ENCODE measurements at places on chromosomes 3 and 15. TPM values are rescaled to one million over a fixed set of nuclear protein-coding genes. Genes with fewer than 3 reads are reported as not detected.

Gene PLS1
- 8.9 TPM for total RNA-seq

DNA sequence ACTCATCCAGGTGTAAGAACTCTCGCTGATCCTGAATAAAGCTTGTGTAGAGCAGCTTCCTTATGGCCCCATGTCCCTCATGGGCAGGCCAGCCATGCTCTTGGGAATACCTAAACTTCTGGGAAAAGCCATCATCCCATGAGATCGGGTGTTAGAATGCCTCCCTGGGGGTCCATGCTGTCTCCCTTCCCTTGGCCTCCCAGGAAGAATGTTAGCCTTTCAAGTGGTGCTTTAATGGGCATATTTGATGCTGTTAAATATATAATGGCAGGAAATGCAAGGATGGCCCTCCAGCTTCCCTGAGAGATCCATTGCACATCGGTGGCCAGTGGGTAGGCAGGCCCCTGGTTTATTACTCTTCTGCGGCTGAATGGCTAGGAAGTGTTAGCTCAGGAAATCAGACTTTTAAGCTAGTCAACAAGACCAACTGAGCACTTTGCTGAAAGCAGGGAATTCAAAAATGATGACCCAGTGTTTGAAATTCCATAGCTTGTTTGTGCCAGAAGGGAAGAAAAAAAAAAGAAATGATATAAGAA lies 60.5 kb upstream of the LRTM1 start:
- no peak overlapping the region for H3K4me3 ChIP-seq
- H3K36me3 ChIP-seq: no peaks in the 10 kb centered on the region
- H3K27me3 ChIP-seq: no peaks in the 10 kb centered on the region
- DNase-seq: peak; percentile 1
- no peak overlapping the region for H3K27ac ChIP-seq
- H3K4me1 ChIP-seq: no peaks in the 10 kb centered on the region

DNA sequence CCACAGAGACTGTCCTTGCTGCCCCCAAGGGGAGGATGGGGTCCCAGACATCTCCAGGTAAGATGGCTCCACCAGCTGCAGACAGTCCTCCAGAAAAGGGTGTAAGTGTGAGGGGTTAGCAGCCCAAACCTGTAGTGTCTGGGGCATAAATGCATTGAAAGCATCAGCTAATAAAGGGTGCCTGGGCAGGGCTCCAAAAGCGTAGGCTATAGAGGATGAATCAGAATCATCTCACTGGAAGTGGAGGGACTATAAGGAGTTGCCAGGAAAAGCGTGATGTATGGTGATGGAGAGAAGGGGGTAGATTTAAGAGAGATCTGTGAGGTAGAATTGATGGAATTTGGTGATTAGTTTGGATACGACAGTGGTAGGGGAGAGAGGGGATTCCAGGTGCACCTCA lies 79.9 kb upstream of the ONECUT1 start:
- H3K36me3 ChIP-seq: no peaks in the 10 kb centered on the region
- peaks cover 2% of the 10 kb centered on the region for H3K27me3 ChIP-seq
- DNase-seq: no peak
- H3K4me1 ChIP-seq: no peaks in the 10 kb centered on the region
- H3K27ac ChIP-seq: no peak overlapping the region
- H3K4me3 ChIP-seq: no peak overlapping the region

Gene SCG3
- 0.22 TPM for total RNA-seq

DNA sequence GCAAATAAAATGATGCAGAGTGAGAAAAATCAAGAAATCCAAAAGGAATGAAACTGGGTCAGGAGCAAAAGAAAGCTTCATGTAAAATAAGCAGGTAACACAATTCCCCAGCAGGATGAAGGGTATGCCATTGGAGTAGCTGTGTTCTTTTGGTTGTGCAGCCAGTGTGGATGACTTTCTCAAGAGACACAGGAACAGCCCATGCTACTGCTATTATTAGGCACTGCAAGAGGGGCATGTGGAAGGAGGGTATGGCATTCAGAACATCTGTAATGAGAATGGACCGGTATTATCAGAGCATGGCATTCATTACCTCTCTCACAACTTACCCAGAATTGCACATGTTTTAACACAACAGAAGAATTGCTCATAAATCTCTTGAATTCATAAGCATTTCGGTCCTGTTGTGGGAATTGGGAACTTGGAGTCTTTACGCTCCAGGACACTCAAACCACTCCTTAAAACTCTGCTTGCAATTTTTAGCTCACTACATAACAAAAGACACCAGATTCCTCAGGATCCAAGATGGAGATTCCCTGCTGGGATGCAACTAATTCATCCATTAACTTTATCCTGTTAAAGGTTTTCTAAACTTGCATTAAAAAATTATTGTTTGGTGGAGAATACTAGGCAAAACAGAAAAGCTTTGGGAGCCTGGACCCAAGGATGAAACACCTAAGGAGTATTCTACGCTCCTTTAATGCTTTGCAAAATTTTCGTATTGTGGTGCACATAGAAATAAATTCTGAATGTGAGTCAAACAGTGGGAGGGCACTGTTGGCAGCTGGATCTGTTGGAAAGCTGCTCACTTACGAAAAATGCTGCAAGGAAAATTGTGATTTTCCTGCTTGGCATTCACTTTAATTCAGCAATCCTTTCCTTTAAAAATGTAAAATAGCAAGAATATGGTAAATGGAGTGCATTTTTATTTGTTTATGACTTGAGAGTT lies 34.6 kb upstream of the CDIN1 start:
- DNase-seq: peak; percentile 41
- H3K36me3 ChIP-seq: no peaks in the 10 kb centered on the region
- no peak overlapping the region for H3K4me3 ChIP-seq
- H3K4me1 ChIP-seq: no peaks in the 10 kb centered on the region

DNA sequence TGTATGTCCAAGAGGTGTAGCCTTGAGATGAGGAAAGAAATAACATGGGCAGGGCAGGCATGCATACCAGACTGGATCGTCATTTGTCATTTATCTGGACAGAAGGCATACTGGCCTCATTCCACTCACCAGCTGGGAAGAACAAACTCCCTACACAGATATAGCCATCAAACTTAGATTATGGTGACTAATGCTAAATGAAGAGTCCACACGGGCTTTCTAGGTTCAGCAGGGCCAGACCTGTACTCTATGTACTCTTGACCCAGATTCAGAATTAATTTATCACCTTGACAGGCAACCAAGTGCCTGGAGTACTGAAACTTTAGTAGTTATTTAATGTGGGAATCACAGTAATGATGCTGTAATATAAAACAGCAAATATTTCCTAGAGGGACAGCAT lies 164.3 kb upstream of the IL12A start:
- no peak overlapping the region for H3K4me3 ChIP-seq
- no peak overlapping the region for H3K27ac ChIP-seq
- DNase-seq: no peak
- H3K27me3 ChIP-seq: no peaks in the 10 kb centered on the region
- no peaks in the 10 kb centered on the region for H3K36me3 ChIP-seq
- H3K4me1 ChIP-seq: peaks cover 8% of the 10 kb centered on the region

DNA sequence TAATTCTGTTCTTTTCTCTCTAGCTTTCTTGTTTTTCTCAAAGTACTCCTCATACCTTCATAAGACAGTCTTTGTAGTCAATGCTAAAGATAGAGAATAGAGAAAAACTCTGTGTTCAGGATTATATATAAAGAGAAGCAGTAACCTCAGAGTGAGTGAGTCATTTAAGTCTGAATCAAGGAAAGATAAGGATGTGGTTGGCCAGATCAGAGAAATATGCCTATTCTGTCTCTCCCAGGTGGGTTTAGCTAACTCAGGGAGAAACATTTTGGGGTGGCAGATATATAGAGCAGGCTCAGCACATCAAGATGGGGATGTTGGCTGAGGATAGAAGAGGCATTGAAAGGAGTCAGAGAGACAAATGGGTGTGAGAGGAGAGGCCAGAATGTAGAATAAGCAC lies 31.4 kb downstream of the GTF2E1 start:
- no peak overlapping the region for H3K4me3 ChIP-seq
- H3K27me3 ChIP-seq: no peaks in the 10 kb centered on the region
- H3K4me1 ChIP-seq: no peaks in the 10 kb centered on the region
- no peak for DNase-seq

Gene CIB2
- total RNA-seq: 1.7 TPM

DNA sequence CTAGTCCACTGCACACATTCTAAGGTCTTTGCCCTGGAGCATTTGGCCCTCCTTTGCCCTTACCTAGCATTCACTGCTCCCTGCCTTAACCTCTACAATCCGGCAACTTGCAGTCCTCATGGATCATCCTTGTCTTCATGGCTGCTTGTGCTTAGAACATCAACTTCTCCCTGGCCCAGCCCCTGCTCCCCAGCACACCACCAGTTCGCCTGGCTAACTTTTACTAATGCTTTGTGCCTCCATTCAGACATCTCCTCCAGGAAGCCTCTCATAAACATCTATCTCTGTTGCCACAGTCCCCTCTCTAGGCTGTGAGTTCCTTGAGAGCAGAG lies 57.1 kb downstream of the AAGAB start:
- peaks cover 5% of the 10 kb centered on the region for H3K36me3 ChIP-seq
- H3K27ac ChIP-seq: no peak overlapping the region
- DNase-seq: no peak
- H3K27me3 ChIP-seq: no peaks in the 10 kb centered on the region
- no peak overlapping the region for H3K4me3 ChIP-seq
- no peaks in the 10 kb centered on the region for H3K4me1 ChIP-seq

- DNase-seq: no peak
- no peak overlapping the region for H3K4me3 ChIP-seq
- no peak overlapping the region for H3K27ac ChIP-seq
- peaks cover 19% of the 10 kb centered on the region for H3K4me1 ChIP-seq
- H3K27me3 ChIP-seq: no peaks in the 10 kb centered on the region
- H3K36me3 ChIP-seq: no peaks in the 10 kb centered on the region
These were observed 13.1 kb downstream of the MYH15 start for GRCh38 chr3:108497271-108497670.

DNA sequence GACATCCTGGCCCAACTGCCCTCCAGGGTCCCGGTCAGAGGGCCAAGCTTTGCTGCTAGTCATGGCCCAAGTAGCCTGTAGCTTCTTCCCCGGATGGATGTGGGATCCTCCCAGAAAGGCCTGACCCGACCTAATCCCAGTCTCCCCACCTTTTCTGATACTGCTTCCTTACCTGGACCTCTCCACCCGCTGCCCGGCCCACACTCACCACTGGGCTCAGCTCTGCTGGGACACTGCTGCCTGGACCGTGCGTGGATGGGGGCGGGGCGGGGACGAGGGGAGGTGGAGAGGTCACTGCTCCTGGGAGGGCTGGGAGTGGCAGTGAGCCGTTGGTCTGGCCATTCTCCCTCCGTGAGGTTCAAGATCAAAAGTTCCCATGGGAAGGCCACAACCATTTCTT lies 40.3 kb upstream of the FURIN start:
- H3K27ac ChIP-seq: no peak overlapping the region
- H3K4me3 ChIP-seq: no peak overlapping the region

Gene REC114
- total RNA-seq: not detected

DNA sequence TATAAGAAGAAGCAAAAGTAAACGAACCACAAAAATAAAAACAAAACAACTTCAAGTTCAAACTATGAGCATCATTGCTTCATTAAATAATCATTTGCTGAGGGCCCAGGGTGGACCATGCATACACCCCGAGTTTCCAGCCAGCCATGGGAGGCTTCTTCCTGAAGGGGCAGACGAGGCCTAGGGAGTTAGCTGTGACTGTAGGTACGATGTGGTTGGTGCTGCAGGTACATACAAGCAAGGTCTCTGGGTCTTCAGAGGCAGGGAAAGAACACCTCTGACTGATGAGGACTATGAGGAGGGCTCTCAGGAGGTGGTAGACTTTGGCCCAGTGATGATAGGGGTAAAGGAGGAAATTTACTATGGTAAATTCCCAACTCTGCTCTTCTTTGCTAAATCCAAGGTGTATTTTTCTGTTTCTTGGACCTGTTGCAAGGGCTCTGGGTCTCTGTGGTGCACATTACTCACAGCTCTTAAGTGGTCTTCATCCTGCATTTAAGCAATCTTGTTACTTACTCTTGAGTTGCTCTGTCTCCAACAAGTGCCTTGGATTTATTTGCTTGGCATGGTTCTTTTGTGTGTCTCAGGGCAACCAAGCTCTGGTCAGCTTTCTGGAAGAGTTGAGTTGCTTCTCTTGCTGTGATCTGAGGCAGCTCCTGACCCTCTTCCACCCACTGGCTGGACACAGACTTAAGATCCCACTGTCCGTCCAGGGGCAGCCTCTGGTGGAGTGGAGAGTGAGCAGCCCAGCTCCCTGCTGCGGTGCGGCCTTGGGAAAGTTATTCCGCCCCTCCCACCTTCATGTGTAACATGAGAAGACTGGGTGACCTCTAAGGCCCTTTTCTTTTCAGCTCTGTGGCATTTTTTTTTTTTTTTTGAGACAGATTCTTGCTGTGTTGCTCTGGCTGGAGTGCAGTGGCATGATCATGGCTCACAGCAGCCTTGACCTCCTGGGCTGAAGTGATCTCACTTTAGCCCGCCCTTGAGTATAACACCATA lies 56.1 kb upstream of the KIF23 start:
- no peaks in the 10 kb centered on the region for H3K36me3 ChIP-seq
- H3K27ac ChIP-seq: no peak overlapping the region
- no peaks in the 10 kb centered on the region for H3K27me3 ChIP-seq
